Type B pancreatic cell (in vitro differentiated cells): ENCODE measurements at places on chromosomes 11 and 22. TPM values are rescaled to one million over a fixed set of nuclear protein-coding genes. Genes with fewer than 3 reads are reported as not detected.

The PLXNB2 gene
- total RNA-seq = 352 and 500 TPM in 2 replicates

The CCDC15 gene
- 1.5 and 3.2 TPM in 2 replicates for total RNA-seq

The PAX6 gene
- total RNA-seq = 18.9 and 23.8 TPM in 2 replicates

DNA sequence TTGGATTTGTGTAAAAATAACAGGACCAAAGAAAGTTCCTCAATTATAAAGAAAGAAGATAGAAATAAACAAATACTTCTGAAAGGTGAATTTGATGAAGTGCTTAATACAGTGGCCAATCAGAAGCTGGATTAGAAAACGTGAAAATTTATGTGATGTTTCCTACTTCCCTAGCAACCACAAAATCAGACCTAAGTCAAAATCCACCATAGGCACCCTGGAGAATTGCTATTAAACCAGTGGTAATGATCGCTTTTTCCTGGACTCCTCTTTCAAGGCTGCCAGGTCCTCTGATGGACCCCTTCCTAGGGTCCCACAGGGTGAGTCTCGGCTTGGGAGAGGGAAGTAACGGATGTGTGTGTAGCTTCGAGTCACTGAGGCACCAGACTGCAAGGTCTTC, 9.6 kb downstream of the WT1 start:
- DNase-seq = no peak
- H3K27me3 ChIP-seq = peaks cover 100% of the 10 kb centered on the region
- peaks cover 3% of the 10 kb centered on the region for H3K36me3 ChIP-seq
- H3K4me3 ChIP-seq = peak overlapping the region; percentile 10
- peaks cover 5% of the 10 kb centered on the region for H3K4me1 ChIP-seq
- no peak overlapping the region for H3K27ac ChIP-seq

- no peak for DNase-seq
- peaks cover 10% of the 10 kb centered on the region for H3K4me1 ChIP-seq
These were observed 25.0 kb upstream of the TMPRSS5 start for GRCh38 chr11:113730887-113731726.

The ZP1 gene
- not detected in 2 replicates for total RNA-seq

DNA sequence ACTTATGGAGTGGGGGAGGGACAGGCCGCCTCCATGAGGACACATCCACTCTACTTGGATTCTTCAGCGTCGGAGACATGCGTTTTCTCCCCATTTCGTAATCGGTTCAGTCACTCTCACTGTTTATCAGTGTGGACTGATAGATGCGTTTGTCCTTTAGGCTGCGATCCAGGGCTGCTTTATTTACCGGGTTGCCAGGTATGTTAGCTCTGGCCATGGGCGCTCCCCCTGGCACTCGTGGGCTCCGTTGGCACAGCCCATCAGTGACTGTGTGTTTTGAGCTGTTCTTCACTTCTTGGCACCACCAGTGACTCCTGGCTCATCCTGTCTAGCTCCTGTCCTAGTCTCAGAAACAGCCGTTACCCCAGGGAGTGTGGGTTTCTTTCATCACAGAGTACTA, 1203.3 kb downstream of the BRD1 start:
- no peak for DNase-seq
- no peak overlapping the region for H3K4me3 ChIP-seq
- H3K27ac ChIP-seq = no peak overlapping the region
- no peaks in the 10 kb centered on the region for H3K36me3 ChIP-seq
- H3K4me1 ChIP-seq = peaks cover 22% of the 10 kb centered on the region

- no peak overlapping the region for H3K4me3 ChIP-seq
- no peak overlapping the region for H3K27ac ChIP-seq
- H3K36me3 ChIP-seq = no peaks in the 10 kb centered on the region
- no peaks in the 10 kb centered on the region for H3K4me1 ChIP-seq
- no peaks in the 10 kb centered on the region for H3K27me3 ChIP-seq
These were observed 826.3 kb downstream of the DLG2 start for GRCh38 chr11:84800755-84801346.

- DNase-seq = no peak
- H3K4me3 ChIP-seq = no peak overlapping the region
- H3K36me3 ChIP-seq = no peaks in the 10 kb centered on the region
- H3K27me3 ChIP-seq = peaks cover 10% of the 10 kb centered on the region
- H3K4me1 ChIP-seq = no peaks in the 10 kb centered on the region
These were observed 4.8 kb upstream of the NLRP10 start for GRCh38 chr11:7969756-7970646.

DNA sequence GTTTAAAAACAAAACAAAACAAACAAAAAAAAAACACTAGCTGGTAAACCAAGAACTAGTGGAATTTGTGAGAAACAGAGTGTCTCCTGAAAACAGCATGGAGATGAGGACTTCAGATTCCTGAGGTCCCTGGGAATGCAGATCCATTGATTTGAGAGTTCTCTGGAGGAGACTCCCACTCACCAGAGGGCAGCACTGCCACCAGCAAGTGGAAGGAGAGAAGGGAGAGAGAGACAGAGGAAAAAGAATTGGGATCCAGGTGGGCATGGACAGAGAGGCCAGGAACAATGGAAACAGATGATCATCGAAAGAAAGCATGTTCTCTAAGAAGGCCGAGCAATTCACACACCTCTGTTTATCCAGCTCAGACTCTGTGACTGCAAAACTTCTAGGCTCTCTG, 31.8 kb downstream of the ETS1 start:
- H3K27ac ChIP-seq = no peak overlapping the region
- DNase-seq = no peak
- peaks cover 17% of the 10 kb centered on the region for H3K27me3 ChIP-seq
- no peak overlapping the region for H3K4me3 ChIP-seq
- H3K36me3 ChIP-seq = peaks cover 1% of the 10 kb centered on the region
- peaks cover 21% of the 10 kb centered on the region for H3K4me1 ChIP-seq

The TRPC6 gene
- 0.48 and 1.5 TPM in 2 replicates for total RNA-seq

The MRGPRE gene
- not detected in 2 replicates for total RNA-seq
